ENCODE measurements at places on chromosomes 6 and 20.

DNA sequence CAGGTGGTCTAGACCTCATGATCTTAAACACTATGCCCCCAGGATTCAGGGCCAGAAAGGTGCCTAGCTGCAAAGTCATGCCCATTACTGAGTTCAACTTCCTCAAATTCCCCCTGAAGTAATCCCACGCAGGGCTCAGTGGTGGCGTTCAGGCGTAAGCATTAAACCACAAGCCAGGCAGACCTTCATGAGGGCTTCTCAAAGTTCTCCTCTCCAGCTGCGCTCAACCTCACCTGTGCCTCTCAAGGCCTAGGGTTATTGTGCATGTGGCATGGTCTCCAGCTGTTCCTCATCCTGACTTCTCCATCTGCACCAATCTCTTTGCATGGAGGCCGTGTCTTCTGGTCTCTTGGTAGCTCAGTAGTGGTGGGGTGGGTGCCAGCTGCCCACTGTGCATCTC is 113.6 kb downstream of the TSHZ2 start:
- no peak for DNase-seq

DNA sequence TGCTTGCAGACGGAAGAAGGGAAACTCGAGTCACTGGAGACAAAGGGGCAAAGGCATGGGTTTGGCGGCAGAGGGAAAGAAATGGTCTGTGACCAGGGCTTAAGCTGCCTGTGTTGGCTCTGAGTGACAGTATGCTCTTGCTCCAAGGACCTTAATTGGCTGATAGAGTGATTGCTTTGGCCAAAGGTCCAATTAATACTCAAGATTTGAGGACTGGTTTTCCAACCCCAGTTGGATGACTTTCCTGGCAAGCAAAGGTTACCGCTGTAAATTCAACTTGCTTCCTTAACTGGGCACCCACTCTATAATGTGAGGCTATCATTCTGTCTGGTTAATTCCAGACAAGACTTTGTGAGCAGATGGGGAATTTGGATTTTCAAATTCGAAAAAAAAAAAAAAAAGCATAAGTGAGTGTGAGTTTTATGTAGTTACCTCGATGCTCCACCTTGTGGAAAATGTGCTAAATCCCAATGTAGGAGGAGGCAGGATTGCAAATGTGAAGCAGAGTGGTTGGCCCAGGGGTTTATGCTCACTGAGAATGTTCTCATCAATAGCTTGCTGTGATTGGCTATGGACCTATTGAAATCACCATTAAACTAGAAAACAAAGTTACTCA is 150.7 kb upstream of the GMDS start:
- DNase-seq = no peak

GRCh38 chr6:2038092-2038491 is 207.3 kb downstream of the GMDS start:
- DNase-seq = no peak

DNA sequence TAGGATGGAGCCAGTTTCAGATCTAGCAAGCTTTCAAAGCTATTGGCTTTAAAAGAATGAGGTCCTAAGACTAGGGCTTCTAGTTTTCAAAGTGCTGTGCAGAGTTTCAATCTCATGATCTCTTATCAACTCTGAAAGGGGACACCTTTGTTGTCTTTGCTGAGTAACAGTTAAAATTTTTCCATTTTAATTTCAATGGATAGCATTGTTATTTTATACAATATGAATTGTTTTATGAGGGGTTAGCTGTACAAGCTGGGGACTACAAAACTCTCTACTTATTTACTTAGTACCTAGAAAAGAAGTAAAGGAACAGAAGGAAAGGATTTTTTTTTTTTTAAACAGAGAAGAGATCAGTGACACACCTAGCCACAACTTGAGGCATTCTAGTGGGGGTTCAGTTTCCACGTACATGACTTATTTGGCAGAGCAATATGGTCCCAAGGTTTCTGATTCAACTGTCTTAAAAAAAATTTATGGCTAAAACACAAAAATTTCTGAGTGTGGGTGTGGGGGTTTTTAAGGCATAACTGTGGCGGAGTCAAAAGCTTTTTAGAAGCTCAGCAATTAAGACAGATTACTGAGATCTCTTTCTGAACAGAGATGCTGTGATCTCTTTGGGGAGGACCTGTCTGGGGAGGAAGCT is 46.1 kb upstream of the JAG1 start:
- DNase-seq = no peak

- DNase-seq = no peak
Observed at GRCh38 chr20:11581271-11581670, 336.4 kb upstream of the BTBD3 start.

DNA sequence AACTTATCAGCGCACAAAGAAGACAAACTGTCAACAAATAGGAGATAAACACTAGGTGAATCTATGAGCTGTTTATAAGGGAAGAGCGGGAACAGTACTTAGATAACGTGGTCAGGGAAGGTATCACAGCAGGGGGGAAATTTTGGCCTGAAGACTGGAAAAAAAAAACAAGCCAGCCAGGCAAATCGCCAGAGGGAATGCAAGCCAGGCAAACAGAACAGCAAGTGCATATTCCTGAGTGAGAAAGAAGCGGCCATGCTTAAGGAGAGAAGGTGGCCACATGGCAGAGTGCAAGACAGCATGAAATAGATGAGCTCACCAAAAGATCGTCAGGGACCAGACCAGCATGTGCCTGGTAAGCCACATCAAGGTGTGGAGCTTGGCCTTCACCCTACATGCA is 466.5 kb upstream of the ARID1B start:
- DNase-seq = no peak

- no peak for DNase-seq
Observed at GRCh38 chr6:11484441-11484840, 53.1 kb upstream of the TMEM170B start.

DNA sequence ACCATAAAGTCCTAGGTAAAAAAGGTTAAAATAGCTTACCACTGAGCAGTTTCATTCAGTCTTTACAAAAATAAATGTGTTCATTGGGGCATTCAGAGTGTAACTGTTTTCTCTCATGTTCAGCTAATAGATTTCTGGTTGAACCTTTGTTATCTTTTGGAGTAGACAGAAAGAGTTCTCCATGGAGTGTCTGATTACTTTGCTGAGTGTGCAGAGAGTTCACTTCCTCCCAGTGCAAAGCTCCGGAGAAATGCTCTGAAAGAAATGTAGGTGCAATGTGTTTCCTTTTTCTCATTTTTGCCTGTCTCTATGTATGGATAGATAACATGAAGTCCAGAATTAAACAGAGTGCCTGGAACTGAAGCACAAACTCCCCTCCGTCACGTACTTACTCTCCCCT is 52.6 kb downstream of the JAG1 start:
- no peak for DNase-seq

DNA sequence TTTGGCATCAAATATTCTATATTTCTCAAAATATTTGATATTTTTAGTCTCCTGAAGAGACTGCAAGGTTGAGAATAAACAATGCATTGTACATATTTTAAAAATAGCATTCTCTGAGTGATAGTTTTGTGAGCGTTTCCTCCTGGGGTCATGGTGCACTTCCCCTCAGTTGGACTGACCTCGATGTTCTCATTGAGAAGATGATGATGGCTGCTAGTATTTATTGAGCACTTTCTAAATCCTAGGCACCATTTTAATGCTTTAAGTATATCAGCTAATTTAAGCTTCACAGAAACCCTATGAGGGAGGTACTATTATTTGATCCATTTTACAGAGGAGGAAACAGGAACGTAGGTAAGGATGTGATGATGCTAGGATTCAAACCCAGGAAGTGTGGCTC is 18.2 kb downstream of the DSE start:
- DNase-seq = no peak

DNA sequence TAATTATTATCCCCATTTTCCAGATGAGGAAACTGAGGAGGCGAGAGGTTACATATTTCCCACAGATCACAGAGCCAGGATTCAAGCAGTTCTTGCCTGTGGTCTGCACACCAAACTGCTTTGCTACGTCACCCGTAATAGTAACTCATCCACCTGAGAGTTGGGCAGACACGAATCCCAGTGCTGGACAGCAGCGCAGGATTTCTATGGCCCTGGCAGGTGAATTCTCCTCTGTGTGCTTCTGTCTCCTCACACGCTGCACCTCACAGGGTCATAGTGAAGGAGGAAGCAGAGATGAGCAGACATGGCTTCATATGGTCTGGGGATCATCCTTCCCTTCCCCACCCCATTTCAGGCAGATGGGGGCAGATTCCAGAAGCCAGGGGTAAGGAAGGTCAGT is 127.0 kb upstream of the LRFN2 start:
- DNase-seq = no peak

DNA sequence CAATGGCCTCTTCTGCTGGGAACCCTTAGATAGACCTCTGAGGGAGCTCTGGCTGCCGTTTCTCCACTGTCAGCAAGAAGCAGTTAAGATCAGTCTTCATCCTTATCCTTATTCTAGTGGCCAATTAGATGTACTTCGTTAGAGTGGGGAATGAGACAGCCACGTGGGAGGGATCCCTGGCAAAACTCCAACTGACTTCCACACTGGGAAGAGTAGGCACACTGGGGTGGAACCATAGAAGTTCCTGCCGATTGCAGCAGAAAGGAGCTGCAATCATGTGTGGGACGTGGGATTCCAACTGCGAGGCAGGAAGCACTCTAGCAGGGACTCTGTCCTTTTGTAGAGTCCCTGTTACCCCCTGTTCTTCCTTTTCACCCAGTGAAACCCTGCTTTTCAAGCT is 226.3 kb upstream of the RGS17 start:
- no peak for DNase-seq

DNA sequence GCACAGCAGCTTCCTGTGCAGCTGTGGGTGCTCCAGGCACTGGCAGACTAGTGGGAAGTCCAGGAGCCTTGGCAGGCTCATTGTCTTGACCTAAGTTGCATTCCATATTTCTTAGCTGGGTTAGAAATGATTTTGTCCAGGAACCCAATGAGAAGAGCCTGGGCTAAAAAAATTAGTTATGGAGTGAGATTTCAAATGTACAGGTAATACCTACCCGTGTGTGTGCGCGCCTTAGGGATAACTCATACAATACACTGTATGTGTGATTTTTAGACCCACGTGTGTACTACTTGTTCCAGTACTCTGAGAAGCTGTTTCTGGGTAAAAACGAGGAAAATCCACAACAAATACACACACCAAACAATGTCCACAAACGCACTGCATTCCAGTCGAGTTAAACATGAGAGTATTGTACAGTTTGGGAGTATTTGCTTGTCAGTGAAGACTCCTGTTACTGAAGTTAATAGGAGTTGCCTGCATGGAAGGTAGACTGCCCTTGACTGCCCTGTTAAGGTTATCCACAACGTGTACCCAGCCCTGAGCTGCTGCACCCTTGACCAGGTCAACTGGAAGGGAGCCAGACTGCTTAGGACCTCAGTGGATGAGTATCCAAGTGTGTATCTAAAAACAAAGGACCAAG is 1.4 kb downstream of the PAQR8 start:
- no peak for DNase-seq

DNA sequence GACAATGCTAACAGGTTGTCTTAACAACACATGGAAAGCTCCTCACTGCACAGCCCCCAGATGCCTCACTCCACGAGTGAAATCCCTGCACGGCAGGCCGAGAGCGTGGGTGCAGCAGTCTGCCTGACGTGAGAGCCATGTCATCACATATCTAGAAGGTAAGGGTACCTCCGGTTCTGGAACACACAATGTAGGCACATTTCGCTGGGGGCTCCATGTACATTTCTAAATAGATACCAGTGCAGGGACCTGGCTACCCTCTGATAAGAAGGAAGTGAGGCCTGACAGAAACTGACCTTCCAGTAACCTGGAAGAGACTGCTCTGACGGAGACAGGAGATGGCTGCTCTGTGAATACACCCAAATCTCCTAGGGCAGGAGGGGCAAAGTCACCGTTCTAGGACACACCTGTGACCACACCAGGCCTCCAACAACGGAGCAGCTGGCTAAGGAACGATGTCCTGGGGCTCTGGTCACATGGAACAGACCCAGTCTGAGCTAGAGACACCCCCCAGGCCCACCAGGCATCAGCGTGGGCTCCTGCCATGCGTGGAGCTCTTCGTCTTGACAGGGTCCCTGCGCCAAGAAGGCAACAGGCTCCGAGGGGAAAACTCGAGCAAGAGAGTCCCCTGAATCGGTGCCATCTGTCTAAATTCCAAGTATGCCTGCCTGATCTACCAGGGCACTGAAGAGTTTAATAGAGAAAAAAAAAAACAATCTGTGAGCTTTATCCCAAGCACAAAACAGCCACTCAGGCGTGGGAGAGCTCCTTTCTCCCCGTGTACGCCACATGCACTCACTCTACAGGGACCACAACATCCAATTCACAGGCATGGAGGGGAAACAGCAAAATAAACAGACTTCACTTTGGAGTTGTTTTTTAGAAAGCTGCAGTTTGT is 27.5 kb downstream of the RNASET2 start:
- DNase-seq = no peak

GRCh38 chr20:63360850-63361518 is at the start of gene CHRNA4:
CHRNA4 (minus strand) TSS chr20:63361349; CDS start chr20:63361165, 184 bp downstream.
- no peak for DNase-seq

DNA sequence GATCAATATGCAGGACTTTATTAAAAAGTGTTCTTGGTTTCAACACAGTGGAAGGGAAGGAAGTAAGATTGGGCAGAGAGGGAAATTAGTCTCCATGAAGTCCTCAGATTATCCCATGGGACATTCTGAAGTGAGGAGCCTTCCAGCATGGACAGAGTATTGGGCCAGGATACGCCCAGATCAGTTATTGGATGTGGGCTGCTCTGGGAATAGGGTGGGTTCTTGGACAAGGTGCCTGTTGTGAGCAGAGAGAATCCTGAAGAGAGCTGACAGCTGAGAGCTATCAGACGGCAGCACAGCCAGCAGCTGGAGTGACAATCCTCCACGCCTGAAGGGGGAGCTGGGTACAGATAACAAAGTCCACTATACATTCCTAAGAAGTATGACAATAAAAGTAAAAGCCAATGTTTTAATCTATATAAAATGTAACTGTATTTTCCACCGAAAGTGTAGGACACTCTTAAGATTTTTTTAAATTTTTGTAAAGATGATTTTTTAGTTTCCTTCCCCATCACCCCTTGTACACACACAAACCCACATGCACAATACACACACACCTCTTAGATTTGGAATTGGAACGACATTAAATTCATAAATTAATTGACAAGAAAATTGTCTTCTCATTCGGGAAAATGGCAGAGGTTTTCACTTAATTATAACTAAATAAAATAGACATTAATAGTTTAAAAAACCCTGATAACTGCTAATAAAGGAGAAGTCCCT is 107.8 kb downstream of the FBXO5 start:
- DNase-seq = no peak

GRCh38 chr6:113908801-113909200 is 51.7 kb downstream of the MARCKS start:
- DNase-seq = no peak
